Tongue (tissue), 3 donors: ENCODE measurements at places on chromosomes 13 and 19.

DNA sequence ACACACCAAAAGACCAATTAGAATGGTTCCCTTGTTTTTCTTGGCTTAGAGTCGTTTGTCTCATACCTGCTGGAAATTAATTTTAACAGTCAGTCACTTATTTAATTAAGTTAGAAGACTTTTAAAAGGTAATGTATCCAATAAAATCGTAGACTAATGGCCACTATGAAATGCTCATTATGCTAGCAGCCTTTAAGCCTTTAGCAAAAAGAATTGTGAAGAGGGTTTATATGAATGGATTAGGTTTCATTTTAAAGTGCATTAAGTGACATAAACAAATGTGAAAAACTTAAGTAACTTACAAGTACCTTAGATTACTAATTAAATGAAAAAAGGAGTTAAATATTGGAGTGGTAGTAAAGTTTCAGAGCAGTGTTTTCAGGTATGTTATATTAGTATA, 139.6 kb downstream of the RXFP2 start:
- no peak for DNase-seq

DNA sequence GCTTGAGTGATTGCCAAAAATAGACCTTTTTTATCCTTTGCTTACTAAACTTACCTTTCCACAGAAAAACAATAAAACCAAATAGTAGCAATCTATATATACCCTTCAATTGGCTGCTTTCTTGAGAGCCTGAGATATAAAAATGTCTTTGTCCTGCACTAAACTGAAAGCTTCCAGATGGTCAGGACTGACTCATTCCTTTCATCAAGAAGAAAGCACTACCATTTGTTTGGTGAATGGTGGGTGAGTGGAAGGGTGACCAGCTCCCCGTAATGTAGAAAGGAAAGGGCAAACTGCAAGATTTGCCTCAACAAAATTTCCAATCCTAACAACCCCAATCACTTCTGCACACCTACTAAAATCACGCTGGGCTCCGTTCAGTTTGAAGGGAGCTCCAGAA, 67.8 kb downstream of the SACS start:
- DNase-seq = no peak

- DNase-seq = no peak
These were observed 44.8 kb downstream of the MBNL2 start for GRCh38 chr13:97266772-97267417.

DNA sequence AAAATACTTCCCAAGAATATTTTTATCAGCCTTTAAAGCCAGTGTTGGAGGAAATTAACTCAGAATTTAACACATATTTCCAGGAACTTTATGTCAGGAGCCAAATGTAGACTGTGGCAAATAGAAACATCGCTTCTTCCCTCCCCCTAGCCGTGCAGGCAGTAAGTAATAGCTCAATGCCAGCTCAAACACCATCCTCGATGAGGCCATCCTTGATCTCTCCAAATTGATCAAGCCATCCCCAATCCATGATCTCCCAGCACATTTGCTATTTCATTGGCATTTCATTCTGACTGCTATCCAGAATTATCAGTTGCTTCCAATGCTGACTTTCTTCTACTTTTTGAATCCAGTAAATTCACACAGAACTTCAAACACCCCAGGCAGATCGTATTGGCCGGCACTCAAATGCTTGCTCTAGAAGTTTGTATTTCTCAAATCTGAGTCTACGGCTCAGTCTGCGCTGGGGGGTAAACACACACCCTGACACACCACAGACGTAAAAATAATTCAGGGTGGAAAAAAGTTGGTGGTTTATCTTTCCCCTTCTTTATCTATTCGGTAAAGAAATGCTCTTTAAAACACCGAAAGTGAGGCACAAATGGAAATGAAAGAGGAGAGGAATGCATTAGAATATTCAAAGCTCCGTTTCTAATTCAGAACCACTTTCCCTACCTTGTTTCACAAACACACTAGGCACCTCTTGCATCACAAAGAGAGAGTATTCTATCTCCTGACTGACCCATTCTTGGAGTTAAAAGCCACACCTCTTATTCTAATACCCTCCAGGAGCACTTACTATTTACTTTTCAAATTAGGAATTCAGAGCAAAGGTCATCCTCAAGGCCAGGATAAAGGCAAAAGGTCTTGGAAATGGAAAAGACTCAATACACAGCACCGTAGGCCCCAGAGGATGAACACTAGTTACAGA, 991 bp downstream of the OBI1 start:
- DNase-seq = no peak

GRCh38 chr13:35630551-35631275, 154.2 kb upstream of the MAB21L1 start:
- DNase-seq = peak; percentile 56

DNA sequence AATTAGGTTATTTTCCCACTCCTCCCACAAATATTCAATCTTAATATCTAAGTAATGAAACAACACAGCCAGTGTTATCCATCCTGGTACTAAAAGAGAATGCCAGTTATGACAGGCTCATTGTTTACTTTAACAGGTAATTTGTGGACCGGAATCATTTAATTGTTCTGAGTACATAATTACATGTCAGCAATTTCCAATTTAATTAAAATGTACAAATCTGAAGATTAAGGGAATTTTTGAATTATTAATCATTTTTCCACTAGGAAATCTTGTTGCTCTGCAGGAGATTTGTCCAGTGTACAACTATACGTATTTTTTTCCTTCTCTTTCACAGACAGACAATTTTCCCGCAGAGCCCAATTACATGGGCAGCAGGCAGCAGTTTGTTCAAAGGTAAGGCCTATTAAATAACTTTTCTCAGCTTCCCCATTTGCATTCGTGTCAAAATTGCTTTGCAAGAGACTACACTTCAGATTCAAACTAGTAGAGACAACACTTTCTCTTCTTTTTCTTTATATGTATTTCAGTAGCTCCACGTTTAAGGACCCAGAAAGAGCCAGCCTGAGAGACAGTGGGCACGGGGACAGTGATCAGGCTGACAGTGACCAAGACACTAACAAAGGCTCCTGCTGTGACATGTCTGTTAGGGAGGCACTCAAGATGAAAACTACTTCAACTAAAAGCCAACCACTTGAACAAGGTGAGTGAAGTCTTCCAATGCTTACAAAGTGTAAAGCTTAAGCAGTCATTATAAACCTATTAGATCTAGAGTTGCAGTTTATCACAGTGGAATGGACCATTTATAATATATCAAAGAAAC, 34.8 kb downstream of the PCDH17 start:
- DNase-seq = no peak

DNA sequence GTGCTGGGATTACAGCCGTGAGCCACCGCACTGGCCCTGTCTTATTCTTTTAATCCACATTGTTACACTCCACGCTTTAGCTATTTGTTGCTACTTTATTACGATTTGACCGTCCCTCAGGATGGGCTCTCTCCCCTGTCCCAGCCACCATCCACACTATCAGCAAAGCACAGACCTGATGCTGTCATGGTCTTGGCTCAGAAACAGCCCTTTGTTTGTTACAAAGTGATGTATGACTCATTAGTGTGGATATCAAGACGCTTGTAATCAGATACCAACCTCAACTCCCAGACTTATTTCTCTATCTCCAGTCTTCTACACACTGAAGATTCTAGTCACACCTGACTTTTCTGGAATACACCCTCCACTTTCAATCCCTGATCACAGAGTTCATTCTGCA, 84.6 kb upstream of the FREM2 start:
- DNase-seq = no peak

DNA sequence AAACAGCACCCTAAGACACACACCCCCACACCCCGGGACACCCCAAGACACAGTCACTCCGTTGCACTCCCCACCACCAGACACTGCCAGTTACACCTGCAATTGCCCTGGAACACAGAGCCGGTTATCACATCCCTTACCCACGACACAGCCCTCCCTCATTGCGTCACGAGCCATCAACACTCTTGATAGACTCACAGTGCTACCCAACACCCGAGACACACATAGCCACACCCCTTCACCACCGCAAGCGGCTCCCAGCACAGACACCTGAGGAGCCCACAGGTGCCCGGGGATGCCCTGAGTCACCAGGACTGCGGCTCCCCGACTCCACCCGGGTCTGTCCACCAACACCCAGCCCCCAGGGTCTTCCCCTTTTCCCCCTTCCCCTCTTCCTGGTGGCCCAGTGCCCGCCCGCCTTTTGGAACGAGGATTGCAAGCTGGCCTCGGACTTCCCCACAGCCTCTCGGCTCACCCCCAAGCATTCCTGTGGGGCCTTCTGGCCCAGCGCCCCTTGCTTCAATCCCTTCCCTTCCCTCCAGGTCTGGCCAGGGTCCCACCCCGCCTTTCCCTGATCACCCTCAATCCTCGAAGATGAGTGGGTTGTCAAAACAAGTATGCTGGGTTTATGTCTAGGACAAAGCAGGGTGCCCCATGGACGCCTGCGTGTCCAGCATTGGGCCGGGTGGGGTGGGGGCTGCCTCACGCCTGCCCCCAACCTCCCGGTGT, 1.7 kb upstream of the PTGER1 start:
- peak; percentile 33 for DNase-seq

DNA sequence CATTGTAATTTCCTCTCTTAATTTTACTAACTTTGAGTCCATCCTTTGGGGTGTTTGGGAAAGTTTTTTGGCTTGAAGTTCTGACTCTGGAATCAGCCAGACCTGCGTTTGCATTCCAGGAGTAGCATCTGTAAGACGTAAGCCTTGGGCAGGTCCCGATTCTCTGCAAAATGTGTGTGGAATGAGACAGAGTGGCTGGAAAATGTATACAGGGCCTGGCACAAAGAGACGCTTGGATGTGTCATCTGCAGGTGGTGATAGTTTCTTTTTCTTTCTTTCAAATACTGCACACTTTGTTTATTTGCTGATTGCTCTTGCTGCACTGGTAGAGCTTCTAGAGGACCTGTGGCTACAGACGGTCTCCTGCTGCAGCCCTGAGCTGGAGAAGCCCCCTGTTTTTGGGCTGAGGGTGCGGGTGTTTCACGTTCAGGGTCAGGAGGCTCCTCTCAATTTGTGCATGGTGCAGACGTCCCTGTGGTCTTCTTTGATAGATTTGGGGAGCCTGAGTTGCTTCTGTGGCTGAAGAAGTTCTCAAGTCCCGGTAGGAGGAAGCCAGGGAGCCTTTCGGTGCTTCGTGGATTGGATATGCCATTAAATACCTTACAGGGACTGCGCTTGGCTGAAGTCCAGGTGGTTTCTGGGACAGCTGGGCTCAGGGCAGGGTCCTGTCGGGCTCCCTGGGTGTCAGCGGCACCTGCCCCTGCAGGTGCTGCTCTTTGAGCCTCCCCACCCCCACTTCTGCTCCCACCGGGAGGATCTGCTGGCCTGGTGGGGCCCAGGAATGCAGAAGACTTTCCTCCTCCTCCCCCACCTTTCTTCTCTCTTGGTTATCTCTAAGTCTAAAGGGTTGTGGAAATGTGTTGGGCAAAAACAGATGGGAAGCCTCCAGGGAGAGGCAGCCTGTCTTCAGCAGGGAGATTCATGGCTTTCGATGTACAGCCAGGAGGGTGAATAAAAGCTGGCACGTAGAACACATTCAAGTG, 44.0 kb upstream of the GAS6 start:
- peak; percentile 25 for DNase-seq

- DNase-seq = no peak
These were observed 20.4 kb downstream of the GJA3 start for GRCh38 chr13:20140487-20140886.

GRCh38 chr19:18098891-18099622, 1.5 kb downstream of the MAST3 start:
- no peak for DNase-seq

DNA sequence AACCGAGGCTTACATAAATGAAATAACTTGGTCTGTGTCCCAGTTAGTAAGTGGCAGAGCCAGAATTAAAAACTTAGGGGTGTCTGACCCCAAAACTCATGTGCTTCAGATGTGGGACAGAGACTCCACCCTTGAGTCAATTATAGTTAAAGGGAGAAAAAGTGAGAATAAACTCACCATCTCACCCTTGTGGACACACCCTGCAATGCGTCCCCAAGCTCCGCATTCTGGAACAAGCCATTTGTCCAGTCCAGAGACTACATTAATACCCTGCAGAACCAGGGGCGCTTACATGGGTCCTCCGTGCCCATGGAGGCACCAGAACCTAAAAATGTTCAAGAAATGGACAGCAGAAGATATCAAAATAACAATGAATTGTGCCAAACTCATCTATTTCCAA, 207.0 kb upstream of the ZNF507 start:
- DNase-seq = no peak

- DNase-seq = no peak
These were observed 199.5 kb upstream of the ZNF536 start for GRCh38 chr19:30172613-30173242.

DNA sequence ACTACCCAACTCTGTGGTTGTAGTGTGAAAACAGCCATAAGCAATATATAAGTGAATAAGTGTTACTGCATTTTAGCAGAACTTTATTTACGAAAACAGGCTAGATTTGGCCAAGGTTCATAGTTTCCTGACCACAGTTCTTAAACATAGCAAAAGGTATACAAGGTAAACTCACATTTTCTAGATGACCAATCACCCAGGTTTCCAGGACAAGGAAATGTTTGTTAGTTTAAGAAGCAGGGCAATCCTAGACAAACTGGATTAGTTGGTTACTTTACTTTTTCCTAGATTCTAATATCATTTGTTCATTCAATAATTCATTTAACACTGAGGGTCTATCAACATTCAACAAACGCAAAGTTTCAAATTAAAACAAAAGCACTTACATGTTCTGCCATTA, 201.7 kb downstream of the SPRY2 start:
- DNase-seq = no peak

GRCh38 chr19:38561658-38562057, 56.1 kb downstream of the MAP4K1 start:
- DNase-seq = no peak

- no peak for DNase-seq
These were observed 4.7 kb upstream of the PTGIR start for GRCh38 chr19:46629546-46630025.

- DNase-seq = peak; percentile 95
These were observed 9.1 kb downstream of the LYL1 start for GRCh38 chr19:13093407-13094105.

DNA sequence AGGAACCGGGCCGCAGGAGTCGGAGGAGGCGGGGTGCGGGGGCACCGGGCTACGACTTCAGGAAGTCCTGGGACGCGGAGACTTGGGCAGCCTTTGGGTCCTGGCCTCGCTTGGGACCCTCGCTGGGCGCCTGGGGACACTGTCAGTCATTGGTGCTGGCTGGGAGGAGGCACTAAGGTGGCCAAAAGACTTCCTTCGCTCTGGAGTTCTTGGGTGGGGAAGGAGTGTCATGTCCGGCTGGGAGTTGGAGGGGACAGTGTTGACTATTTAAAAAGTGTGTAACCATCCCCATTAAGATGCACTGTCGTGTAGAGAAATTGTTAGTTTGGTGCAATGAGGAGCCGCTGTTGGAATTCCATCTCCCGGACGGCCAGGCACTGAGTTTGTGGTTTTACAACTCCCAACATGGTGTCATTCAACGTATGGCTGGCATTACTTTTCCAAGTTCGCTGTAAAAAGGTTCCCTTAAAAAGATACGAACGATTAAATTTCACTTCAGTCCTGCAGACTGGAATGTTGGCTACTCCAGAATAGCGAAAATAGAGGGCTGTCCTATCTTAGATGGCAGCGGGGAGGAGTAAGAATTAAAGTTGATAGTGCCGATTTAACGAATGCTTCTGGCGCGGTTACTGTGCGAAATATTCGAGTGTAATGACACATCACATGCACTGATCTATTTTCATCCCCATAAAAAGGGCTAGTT, 776 bp downstream of the DNAJC3 start:
- DNase-seq = peak; percentile 41
